Thyroid gland (tissue), 4 donors: ENCODE measurements at places on chromosomes 6 and 20. TPM values are rescaled to one million over a fixed set of nuclear protein-coding genes. Genes with fewer than 3 reads are reported as not detected.
A peak's percentile ranks its signal among the peaks of the same experiment; 100 is the strongest.

Gene PRICKLE4
- 15.6 TPM for total RNA-seq

Gene LY6G5C
- 7.9 TPM for total RNA-seq

Gene CCDC28A
- 46.8 TPM for total RNA-seq

Gene EMILIN3
- total RNA-seq = 1.3 TPM

Gene OLIG3
- not detected for total RNA-seq

Gene COL9A3
- total RNA-seq = 93.9 TPM

Gene TMEM244
- total RNA-seq = not detected

Gene GNRH2
- not detected for total RNA-seq

Gene HLA-DRB5
- not detected for total RNA-seq

Gene SLC22A1
- 2.0 TPM for total RNA-seq

Gene HAO1
- not detected for total RNA-seq

- DNase-seq = no peak
Measured at GRCh38 chr6:34513646-34514045, 42.5 kb downstream of the SPDEF start.

DNA sequence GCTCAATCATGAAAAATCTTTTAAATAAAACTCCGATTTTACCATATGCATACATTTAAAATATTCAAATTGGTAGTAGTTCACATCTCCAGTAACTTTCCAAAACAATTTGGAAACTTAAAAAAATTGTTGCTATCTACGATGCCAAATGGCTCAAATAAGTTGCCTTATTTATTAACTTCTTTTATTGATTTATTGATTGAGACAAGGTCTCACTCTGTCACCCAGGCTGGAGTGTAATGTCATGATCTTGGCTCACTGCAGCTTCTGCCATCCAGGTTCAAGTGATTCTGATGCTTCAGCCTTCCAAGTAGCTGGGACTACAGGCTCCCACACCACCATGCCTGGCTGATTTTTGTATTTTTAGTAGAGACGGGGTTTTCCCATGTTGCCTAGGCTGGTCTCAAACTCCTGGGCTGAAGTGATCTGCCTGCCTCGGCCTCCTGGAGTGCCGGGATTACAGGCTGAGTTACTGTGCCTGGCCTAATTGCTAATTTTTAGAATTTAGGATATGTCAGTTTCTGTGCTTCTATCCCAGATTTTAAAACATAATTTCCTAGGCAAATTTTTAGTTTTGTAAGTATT, 12.9 kb downstream of the NKX2-4 start:
- peak; percentile 66 for DNase-seq

DNA sequence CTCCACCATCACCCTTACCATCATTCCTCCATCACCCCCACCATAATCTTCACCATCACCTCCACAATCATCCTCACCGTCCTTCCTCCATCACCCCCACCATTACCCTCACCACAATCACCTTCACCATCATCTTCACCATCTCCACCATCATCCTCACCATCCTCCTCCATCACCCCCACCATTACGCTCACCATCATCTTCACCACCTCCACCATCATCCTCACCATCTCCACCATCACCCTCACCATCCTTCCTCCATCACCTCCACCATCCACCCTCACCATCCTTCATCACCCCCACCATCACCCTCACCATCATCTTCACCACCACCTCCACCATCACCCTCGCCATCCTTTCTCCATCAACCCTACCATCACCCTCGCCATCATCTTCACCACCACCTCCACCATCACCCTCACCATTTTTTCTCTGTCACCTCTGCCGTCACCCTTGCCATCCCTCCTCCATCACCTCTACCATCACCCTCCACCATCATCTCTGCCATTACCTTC, 33.1 kb upstream of the MPC1 start:
- no peak for DNase-seq

- no peak for DNase-seq
Measured at GRCh38 chr20:31516651-31517050, 2.4 kb downstream of the HM13 start.

- no peak for DNase-seq
Measured at GRCh38 chr6:33931799-33932198, 128.0 kb upstream of the MLN start.

DNA sequence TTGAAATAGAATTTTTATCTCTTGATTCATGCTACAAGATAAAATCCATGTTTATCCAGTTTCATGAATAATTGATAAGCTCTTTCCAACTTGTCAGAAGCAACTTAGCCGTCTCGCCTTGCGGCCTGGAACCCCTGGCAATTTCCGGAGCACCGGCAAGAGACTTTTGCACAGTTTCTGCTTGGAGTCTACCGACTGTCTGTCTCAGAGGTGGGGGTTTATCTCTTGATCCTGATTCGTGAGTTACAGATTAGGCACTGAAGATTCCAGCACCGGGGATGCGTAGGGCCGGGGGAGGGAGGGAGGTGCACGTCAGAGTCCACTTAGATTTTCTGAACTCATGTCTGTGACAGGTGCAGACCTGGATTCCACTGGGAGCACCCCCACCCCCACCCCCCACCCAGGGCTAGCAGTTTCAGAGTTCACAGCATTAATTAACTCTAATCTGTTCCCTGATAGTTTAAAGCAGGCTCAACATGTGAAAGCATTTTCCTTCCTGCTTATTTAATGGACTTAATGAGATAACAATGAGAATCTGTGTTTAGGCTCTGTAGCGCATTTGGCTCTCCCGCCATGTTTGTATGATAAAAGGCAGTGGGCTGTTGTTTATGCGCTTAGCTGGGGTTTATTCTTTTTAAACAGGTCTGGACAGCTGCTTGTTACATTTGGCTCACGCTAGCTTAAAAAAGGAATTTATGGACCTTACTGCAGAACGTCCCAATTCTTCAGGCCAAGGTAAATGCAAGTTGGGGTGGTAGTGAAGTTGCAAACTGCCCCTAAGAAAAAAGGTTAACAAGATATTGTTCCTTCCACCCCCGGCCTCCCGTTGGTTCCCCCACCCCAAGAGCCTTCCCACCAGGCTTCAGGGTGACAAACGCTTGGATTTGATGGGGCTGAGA, 8.1 kb upstream of the APCDD1L start:
- DNase-seq = no peak

GRCh38 chr6:135163440-135163738, 17.7 kb upstream of the MYB start:
- DNase-seq = no peak

GRCh38 chr6:13742961-13743735, 31.5 kb upstream of the RANBP9 start:
- DNase-seq = peak; percentile 5

GRCh38 chr20:6401893-6402557, 279.2 kb upstream of the FERMT1 start:
- DNase-seq = no peak

- DNase-seq = no peak
Measured at GRCh38 chr6:46191961-46192360, 21.2 kb upstream of the ENPP5 start.

DNA sequence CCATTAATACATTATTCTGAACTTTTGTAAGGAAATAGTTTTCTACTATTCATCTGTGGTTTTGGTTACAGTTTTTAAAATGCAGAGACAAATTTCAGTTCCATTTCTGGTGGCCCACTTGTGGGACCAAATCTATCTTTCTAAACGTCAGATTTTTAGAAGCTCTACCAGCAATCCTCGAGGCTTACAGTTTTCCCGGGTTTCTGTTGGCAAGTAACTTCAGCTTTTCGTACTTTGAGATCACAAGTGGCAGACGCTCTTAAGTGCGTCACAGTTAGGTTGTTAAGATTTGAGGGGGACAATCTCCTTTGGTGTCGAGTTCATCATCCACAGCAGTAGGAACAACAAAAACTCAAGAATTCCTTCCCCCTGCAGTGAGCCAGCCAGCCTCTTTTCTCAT, 60.0 kb downstream of the JARID2 start:
- DNase-seq = peak; percentile 18

- no peak for DNase-seq
Measured at GRCh38 chr6:122063076-122063475, 336.4 kb upstream of the HSF2 start.

- DNase-seq = no peak
Measured at GRCh38 chr6:50390416-50390815, 322.9 kb upstream of the TFAP2D start.

DNA sequence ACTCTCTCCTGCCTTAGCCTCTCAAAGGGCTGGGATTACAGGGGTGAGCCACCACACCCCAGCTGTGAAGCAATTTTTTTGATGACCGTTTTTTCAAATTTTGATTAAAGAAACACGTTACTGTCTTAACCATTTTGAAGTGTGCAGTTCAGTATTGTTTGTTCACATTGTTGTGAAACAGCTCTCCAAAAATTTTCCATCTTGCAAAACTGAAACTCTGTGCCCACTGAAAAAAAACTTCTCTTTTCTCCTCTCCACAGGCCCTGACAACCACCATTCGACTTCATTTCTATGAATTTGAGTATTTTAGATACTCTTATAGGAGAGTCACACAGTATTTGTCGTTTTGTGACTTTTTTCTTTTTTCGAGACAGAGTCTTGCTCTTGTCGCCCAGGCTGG, 53.9 kb downstream of the ECT2L start:
- DNase-seq = no peak

DNA sequence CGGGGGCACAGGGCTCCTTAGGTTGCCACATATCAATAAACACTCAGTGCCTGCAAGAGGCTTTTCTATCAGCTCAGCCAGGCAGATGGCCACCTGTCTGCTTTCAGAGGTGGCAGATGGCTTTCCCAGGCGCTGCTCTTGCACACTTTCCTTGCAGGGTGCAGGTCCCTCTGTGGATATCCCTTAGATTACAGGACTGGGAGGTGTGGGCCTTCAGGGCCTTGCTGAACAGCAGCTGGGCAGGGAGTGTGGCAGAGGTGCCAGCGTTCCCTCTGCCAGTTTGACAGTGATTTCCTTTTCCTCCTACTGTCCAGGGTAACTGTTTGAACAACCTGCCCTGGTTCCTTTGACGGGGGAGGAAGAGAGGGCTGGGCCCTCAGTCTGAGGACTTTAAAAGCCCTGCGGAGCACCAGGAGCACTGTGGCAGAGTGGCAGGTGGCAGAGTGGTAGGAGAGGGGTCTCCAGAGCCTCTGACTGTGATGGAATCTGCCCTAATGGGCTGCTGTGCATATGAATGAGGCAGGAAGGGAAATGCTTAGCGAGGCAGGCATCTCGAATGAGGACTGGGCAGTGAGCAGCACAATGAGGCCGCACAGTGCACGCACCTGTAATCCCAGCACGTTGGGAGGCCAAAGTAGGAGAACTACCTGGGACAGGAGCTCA, 34.2 kb downstream of the ABHD12 start:
- no peak for DNase-seq

DNA sequence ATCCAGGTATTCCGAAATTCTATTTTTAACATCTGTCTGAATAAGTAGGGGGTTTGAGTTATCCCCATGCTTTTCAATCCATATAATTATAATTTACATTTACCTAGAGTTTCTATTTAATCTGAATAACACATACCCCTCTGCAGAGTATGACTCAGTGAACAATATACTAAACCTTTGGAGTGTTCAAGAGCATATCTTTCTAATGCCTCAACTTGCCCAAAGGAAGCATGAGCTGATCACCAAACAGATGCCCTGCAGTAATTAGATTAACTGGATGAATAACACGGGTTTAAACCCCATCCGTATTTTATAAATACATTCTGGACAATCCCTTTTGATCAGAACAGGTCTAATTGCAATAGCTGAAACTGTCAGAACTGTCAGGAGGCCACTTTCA, 897.1 kb downstream of the TFAP2A start:
- DNase-seq = no peak

DNA sequence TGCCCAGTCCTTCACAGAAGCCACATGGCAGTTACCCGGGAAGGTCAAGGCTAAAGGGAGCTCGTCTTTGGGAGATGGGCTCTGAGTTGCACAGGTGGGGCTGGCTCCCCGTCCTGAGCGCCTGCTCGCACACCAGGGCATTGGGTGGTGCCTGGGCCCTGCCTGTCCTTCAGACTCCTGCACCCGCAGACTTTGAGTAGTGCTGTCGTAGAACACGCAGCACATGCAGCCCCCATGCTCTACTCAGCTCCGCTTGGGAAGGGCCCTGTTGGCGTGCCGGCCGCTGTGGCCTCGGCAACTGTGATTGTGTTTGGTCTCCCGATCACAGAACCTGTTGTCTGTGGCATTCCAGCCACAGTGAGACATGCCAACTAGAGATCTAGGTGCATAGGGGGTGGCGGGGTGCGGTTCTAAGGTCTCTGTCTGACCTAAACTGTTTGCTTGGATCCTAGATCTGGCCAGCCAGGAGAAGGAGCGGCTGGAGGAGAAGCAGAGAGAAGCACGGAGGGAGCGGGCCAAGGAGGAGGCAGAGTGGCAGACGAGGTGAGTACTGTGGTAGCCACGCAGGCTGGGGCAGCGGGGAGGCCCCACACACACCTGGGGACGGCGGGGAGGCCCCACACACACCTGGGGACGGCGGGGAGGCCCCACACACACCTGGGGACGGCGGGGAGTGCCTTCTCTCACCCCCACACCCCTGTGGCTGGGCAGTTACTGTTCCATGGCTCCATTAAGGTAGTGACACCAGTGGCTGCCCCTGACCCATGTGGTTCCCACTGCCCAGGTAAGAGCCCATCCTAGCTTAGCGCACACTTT, 11.3 kb upstream of the ADRM1 start:
- DNase-seq = no peak
